Epithelial cell of esophagus (primary cell): ENCODE measurements at places on chromosomes 6 and 20.

DNA sequence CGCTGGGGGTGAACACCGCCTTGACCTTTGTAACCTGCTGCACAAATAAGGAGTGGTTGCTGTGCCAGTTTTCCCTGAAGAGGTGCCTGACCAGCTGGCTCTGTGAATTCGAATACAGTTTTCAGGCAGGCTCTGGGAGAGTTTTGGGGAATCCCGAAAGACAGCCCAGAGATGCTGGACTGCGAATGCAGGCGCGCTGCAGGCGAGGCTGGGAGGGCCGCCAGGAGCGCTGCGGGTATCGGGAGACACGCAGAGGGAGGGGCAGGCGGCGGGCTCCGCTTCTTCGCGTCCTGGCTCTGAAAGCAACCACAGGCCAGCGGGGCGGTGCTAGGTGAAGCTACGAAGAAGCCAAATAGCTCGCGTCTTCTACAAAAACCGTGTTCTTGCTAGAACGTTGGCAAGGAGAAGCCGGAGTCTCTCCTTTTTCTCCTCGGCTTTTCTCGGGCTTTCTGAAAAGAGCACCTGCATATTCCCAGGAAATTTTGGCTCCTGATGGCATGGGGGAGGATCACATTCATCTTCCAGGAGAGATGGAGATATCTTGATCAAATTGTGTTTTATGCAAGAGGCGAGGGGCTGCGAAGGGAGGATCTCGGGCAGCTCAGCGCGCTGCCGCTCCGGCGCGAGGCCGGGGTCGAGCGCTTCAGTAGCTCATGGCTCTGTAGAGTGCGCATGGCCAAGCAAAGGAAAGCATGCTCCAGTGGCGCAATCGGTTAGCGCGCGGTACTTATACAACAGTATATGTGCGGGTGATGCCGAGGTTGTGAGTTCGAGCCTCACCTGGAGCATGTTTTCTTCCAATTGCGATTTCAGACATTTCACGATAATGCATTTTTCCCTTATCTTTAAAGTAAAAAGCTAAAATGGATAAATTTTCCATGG is 158.1 kb upstream of the ZNF184 start:
- DNase-seq: peak; percentile 74

DNA sequence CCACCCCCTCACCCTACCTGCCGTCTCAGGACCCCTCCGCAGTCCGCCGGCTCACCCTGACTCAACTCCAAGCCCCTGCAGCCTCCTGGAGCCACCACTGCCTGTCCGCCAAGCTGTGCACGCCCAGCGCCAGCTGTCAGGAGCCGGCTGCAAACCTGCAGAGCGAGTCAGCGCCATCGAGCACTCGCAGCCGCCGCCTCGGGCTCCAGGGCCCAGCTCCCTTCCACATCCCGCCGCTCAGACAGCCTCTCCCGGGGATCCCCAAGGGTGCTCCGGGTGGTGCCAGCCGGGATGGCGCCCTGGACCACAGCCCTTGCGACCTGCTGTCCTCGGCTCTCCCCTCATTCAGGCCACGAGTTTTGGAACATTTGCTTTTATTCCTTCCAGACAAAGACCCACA is 4.3 kb downstream of the TNNC2 start:
- peak; percentile 72 for DNase-seq

GRCh38 chr20:60339738-60340137 is 381.5 kb downstream of the CDH26 start:
- no peak for DNase-seq

DNA sequence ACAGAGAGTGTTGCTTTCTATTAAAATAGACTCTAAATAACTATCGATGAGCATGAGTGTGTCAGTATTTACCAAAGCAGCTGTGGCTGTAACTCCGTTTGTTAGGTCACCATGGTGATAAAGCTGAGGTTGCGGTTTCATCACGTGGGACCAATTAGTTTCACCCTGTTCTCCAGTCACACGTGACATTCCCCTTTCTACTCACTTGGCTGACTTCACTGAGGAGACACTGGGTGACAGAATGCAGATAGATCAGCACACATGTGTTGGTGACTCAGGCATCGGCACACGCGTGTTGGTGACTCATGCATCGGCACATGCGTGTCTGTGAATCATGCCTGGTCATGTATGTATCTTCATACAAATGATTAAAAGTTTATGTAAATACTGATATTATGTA is 285.4 kb downstream of the THBS2 start:
- DNase-seq: peak; percentile 1
